ENCODE measurements at places on chromosomes 11 and 22.
A peak's percentile ranks its signal among the peaks of the same experiment; 100 is the strongest.

DNA sequence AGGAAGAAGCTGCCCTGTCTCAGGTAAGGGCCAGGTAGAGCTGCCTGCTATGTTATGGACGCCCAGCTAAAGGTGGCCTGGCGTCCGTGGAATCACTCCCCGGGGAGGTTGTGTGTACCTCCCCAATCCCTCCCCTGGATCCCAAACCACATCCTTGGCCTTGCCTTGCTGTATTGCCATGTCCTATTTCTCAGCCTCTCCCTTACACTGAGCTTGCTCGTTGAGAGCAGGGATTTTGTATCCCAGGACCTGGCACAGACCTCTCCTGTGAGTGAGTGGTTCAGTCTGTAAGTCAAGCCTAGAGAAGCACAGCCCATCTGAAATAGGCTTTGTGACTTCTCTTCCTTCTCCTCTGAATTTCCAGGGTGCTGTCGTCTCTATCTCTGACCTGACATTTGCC lies 53.9 kb downstream of the TRAF6 start:
- no peak for DNase-seq

- no peak for DNase-seq
These were observed 3.9 kb downstream of the ENDOD1 start for GRCh38 chr11:95093548-95093947.

GRCh38 chr11:129453293-129453721 lies 77.7 kb downstream of the BARX2 start:
- no peak for DNase-seq

GRCh38 chr11:61826930-61827570 lies 1.1 kb upstream of the FADS2 start:
- no peak for DNase-seq

DNA sequence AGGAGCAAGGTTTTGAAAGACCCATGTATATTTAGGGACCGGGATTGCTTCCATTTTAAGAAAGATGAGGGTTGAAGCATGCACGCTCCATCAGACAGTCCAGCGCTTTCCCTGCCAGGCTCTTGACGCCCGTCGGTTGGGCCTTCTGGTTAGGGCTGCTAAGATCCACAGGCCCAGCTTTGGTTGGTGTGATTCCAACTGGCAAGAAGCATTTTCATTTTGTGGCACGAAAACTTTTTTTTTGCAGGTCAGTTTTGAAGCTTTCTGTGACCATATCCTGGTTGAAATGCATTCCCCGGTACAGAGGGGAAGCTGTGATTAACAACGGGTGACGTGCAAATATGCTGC lies 34.3 kb upstream of the MPPED1 start:
- no peak for DNase-seq

- DNase-seq, result no peak
These were observed 351.2 kb upstream of the API5 start for GRCh38 chr11:42960521-42961088.

GRCh38 chr11:99535819-99536218 lies 515.1 kb downstream of the CNTN5 start:
- no peak for DNase-seq

DNA sequence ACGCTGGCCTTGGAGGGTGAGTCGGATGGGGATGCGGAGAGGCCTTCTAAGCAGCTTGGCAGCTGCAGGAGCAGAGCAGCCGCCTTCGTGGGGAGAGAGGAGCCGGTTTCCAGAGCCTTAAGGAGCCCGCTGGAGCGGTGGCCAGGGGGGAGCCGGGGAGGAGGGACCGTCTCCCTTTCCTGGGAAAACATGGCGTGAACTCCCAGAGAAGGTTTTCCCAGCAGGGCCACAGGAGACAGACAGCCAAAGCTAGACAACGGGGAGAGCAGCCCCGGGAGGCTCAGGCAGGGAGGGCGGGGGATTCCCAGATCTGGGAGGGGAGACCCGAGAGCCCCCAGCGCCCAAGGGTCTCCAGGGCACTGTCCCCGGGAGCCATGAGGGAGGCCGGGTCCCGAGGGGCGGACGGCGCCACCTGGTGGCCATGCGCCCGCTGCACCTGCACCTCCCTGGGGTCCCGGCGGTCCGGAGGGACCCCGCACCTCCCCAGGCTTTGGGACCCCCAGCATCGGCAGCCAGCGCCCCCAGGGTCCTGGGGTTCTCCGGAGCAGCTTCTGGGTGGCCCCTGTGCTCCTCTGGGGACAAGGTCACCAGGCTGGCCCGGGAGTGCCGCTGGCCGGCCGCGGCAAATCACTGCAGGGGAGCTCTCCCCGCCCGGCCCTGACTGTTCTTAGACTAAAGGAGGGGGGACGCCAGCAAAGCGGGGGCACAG lies 2.4 kb upstream of the SYT8 start:
- peak; percentile 71 for DNase-seq

- no peak for DNase-seq
These were observed 5.3 kb upstream of the RHOD start for GRCh38 chr11:67051180-67051893.

DNA sequence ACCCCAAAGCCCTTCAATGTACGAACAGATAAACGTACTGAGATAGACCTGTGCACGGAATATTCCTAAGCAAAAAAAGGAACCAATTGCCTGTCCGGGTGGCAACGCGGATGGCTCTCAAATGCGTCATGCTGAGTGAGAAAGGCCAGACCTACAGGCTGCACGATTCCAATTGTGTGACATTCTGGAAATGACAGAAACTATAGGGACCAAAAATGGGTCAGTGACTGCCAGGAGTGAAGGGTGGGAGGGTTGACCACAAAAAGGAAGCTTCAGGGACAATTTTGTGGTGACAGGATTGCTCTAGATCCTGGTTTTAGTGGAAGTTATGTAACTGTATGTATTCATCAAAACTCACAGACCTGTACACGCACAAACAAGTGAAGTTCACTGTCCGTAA lies 24.0 kb upstream of the SYT8 start:
- no peak for DNase-seq

- DNase-seq, result no peak
These were observed 2.0 kb downstream of the FAT3 start for GRCh38 chr11:92226331-92227229.

GRCh38 chr11:44263738-44264437 lies 46.1 kb downstream of the ALX4 start:
- no peak for DNase-seq

GRCh38 chr11:97786961-97787360 lies 1233.8 kb upstream of the CNTN5 start:
- DNase-seq, result no peak

- DNase-seq, result no peak
These were observed 73.7 kb upstream of the KIRREL3 start for GRCh38 chr11:127074151-127074761.

DNA sequence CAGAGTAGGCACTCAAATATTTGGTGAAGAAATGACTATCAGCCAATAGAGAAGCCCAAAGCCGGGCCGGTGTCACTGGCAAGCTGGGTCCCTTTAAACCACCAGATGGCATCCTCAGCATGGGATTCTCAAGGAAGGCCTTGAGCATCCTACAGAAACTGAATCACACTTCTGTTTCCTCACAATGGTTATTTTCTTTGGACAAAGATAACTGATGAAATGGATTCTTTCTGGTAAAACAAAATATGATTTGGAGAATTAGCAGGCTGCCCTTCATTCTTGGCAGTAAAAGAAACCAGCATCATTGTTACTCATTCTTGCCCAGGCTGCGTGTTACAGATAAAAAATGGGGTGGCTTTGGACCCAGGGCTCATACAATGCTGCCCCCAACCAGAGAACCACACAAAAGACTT lies 30.3 kb upstream of the ASPHD2 start:
- DNase-seq, result peak; percentile 42

DNA sequence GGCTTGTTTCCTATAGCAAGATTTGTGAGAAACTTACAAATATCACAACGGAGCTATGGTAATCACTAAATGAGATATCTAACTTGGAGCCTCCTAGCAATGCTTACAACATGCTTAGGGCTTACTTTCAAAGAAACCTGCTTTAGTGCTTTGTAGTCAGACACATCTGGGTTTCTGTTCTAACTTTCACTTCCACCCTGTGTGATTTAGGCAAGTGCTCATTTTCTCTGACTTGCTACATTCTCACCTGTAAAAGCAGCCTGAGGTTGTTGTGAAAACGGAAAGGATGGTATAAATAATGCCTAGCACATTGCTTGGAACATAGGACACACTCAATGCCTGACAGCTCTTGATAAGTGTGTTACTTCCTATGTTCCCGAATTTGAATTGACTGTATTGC lies 45.6 kb downstream of the LRRC4C start:
- DNase-seq, result no peak

DNA sequence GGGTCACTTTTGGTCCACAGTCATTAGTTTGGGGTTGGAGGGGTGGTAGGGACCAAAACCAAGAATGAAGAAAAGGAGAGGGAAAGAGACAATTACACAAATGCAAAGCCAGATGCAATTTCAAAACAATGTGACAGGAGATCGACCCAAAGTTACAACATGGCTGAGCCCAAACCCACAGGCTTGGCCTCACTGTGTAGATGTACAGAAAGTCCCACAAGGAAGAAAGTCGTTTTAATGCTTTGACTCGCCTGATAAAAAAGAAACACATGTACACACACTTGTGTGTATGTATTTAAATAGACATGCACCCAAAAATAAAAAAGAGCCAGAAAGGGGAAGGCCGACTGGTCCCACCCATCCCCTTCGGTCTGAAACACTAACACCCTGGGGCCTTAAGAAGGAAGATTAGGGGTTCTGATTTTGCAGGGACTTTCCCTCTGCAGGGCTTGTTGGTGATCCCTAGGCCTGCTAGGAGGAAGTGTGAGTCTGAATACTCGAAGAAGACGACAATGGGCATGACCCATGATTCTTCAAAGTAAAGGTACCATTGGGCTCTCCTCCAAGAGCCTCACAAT lies 104.1 kb downstream of the ETS1 start:
- no peak for DNase-seq

DNA sequence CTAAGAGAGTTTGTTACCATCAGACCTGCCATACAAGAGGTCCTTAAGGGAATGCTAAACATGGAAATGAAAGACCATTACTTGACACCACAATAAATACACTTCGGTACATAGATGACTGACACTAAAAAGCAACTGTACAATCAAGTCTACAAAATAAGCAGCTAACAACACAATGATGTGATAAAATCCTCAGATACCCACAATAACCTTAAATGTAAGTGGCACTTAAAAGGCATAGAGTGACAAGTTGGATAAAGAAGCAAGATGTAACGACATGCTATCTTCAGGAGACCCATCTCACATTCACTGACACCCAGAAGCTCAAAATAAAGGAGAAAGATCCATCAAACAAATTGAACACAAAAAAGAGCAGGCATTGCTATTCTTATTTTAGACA lies 107.6 kb downstream of the LRRC4C start:
- DNase-seq, result no peak

DNA sequence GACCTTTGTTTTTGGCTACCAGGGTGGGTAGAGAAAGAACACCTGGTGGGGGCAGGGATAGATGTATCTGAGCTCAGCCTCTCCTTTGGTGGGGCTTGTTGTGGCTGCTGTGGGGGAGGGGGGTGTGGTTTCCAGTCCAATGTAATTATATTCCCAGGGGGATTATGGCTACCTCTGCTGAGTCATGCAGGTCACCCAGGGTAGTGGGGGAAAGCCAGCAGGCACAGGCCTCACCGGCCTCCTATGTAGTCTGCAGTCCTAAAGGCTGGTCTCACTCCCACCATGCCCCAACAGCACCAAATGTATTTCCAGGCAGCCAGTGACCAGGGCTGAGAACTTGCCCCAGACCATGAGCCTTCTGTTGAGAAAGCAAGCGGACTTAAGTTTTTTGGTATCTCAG lies 119.6 kb downstream of the DYNC2H1 start:
- no peak for DNase-seq

DNA sequence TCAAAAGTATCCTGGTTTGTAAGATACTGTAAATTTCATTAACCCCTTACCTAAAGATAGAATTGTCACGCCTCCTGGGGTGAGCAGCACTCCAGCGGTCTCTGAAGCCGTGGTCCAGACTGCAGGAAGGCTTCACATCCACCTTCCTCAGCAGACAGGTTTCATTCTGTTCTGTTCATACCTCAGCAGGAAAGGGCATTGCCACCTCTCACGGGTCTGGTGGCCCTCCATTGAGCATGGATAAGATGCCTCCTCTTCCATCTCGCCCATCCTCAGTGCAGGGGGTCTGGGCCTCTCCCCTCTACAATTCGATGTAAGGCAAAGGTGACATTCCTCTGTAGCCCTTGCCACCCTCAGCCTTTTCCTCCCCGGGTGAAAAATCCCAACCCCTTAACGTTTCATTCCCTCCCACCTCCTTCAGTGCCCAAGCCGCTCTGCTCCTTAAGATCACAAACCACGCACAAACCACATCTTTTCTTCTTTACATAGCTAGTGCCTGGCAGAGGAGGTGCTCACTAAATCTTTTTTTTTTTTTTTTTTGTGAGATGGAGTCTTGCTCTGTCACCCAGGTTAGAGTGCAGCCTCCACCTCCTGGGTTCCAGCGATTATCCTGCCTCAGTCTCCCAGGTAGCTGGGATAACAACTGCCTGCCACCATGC lies 28.5 kb downstream of the RPUSD4 start:
- DNase-seq, result no peak

- no peak for DNase-seq
These were observed 626 bp upstream of the F2 start for GRCh38 chr11:46718155-46719019.

- DNase-seq, result no peak
These were observed 1.4 kb downstream of the RASSF7 start for GRCh38 chr11:562046-562645.

DNA sequence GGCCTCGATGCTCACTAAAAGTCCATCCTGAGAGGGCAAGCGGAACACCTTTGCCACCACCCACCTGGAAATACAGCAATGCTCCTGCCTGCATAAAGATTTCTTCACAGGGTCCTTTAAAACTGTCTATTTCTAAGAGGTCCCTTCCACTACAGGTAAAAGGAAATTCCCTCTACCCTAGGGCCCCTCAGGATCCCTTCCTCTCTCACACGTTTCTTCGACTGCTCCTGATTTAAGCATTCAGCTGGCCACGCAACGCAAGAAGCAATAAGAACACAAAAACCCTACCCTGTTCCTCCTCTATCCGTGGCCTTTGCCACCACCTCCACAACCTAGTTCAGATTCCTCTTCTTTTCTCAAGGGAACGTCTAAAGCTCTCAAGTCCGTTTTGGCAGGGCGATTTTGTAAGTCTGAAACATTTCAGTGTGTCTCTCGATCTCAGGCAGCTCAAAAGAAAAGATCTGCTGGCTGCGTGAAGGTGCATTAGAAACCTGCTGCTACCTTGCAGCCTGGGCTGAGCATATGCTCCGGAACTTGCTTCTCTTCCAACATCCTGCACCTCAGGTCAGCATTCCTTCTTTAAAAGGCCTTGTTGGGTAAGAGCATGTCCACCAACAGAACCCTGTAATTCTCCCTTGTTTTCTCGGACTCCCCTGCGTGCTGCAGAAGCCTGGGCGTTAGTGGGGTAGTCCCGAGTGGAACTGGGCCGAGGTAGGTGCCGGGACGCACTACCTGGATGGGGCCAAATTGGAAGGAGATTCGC lies 1.6 kb downstream of the LGR4 start:
- DNase-seq, result no peak

DNA sequence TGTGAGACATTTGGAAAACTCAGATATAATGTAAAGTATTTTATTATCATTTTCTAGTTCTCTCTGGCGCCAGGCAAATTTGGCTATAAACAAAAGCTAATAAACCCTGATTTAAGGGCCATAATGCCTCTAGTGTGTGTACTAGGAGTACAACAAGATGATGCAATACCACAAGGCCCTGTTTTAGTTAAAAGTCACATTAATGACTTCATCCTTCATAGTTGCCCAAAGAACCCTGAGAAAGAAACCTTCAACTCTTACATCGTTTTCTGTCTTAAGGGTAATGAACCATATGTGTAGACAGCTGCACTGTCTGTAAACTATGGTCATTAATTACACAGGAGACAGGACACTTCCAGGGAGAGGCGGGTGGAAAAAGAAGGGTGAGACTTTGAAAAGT lies 538.4 kb downstream of the FAM181B start:
- DNase-seq, result no peak

GRCh38 chr22:31504282-31504681 lies 7.9 kb downstream of the SFI1 start:
- DNase-seq, result no peak
